ENCODE measurements at places on chromosomes 13 and 19.

DNA sequence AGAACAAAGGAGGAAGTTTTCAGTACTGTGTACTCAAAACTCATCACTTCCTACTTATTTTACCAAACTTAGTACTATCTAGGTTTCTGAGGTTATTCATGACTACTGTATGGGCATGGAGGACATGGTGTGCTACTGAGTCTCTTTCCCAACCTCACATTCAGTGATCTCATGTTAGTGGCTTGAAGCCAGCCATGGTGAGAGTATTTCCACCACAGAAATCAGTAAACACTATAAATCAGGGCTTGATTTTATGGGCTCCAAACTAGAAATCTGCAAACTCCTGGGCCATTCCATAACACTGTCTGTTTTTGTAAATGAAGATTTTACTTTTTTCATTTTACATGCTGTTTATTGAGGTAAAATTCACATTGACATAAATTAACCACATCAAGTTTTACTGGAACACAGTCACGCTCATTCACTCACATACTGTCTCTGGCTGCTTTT lies 19.7 kb downstream of the MED26 start:
- H3K4me3 ChIP-seq: no peak overlapping the region
- H3K27ac ChIP-seq: no peak overlapping the region
- peaks cover 6% of the 10 kb centered on the region for H3K36me3 ChIP-seq
- H3K4me1 ChIP-seq: peaks cover 35% of the 10 kb centered on the region
- no peaks in the 10 kb centered on the region for H3K27me3 ChIP-seq

DNA sequence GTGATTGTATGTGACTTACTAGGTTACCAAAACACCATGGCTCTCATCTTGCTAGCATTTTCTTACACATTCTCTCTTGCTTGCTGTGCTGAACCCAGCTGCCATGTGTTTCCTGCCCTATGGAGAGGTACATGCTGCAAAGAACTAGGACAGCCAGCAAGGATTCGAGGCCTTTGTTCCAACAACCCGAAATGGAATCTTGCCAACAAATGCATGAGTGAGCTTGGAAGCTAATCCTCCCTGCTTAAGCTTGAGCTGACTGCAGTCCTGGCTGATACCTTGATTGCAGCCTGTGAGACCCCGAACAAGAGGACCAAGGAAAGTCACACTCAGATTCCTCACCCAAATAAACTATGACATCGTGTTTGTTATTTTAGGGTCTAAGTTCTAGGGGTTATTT lies 651.2 kb downstream of the SLITRK6 start:
- no peak overlapping the region for H3K4me3 ChIP-seq
- no peaks in the 10 kb centered on the region for H3K36me3 ChIP-seq
- no peak for DNase-seq
- no peaks in the 10 kb centered on the region for H3K27me3 ChIP-seq
- no peaks in the 10 kb centered on the region for H3K4me1 ChIP-seq
- H3K27ac ChIP-seq: no peak overlapping the region

DNA sequence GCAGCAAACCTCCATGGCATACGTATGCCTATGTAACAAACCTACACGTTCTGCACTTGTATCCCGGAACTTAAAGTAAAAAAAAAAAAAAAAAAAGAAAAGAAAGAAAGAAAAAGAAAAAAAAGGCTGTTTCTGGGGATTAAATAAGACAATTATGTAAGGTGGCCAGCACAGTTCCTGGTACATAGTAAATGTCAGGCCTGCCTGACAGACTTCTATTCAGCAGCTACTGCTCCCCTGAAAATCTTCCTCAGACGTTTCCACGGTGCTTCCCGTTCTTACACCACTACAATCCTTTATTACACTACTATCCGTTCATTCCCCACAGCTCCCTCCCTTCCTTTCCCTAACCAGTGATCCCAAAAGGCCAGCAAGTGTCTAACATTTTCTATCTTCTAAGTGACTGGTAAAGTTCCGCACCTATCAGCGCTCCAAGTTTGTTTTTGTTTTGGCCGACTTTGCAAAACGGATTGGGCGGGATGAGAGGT lies 636 bp upstream of the RB1 start:
- peak overlapping the region; percentile 99 for H3K27ac ChIP-seq
- no peaks in the 10 kb centered on the region for H3K36me3 ChIP-seq
- no peak for DNase-seq
- H3K4me3 ChIP-seq: peak overlapping the region; percentile 98
- peaks cover 11% of the 10 kb centered on the region for H3K4me1 ChIP-seq
- no peaks in the 10 kb centered on the region for H3K27me3 ChIP-seq

DNA sequence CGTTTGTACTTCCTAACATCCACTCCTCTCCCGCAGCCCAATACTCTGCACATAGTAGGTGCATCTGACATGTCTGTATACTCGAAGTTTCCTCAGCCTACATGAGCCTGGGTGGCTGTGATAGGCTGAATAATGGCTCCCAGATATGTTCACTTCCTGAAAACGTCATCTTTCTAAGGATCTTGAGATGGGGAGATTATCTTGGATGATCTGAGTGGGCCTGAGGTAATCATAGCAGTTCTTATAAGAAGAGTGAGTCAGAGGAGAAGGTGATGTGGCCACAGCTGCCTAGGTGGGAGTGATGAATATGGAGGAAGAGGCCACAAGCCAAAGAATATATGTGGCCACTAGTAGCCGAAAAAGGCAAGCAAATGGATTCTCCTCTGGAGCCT lies 84.2 kb downstream of the AKAP11 start:
- peaks cover 29% of the 10 kb centered on the region for H3K4me1 ChIP-seq
- no peak for DNase-seq
- peak overlapping the region; percentile 12 for H3K27ac ChIP-seq
- no peak overlapping the region for H3K4me3 ChIP-seq
- no peaks in the 10 kb centered on the region for H3K27me3 ChIP-seq

- no peak for DNase-seq
- no peaks in the 10 kb centered on the region for H3K36me3 ChIP-seq
- no peaks in the 10 kb centered on the region for H3K27me3 ChIP-seq
- H3K4me3 ChIP-seq: no peak overlapping the region
- H3K4me1 ChIP-seq: no peaks in the 10 kb centered on the region
These were observed 61.6 kb upstream of the SGCG start for GRCh38 chr13:23119131-23119530.

DNA sequence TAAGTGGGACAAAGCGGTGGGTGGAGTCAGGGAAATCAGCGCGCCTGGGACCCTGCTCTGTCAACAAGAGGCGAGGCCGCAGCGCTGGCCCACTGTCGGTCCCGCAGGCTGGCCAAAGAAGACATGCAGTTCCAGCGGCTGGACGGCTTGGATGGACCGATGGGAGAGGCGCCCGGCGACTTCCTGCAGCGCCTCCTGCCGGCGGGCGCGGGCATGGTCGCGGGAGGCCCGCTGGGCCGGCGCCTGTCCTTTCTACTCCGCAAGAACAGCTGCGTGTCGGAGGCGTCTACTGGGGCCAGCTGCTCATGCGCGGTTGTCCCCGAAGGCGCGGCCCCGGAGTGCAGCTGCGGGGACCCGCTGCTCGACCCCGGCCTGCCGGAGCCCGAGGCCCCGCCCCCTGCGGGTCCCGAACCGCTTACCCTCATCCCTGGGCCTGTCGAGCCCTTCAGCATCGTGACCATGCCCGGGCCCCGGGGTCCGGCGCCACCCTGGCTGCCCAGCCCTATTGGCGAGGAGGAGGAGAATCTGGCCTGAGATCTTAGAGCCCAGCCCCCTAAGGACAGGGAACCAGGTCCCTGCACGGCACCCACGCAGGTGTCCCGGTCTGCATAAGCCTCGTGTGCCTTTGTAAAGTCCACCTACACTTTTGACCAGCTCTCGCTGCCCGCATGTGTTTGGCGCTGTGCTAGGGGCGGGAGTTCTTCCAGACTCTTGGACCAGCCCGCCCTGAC lies 6.1 kb downstream of the BEST2 start:
- peaks cover 47% of the 10 kb centered on the region for H3K27me3 ChIP-seq
- H3K4me3 ChIP-seq: peak overlapping the region; percentile 51
- peak; percentile 15 for DNase-seq
- no peak overlapping the region for H3K27ac ChIP-seq

DNA sequence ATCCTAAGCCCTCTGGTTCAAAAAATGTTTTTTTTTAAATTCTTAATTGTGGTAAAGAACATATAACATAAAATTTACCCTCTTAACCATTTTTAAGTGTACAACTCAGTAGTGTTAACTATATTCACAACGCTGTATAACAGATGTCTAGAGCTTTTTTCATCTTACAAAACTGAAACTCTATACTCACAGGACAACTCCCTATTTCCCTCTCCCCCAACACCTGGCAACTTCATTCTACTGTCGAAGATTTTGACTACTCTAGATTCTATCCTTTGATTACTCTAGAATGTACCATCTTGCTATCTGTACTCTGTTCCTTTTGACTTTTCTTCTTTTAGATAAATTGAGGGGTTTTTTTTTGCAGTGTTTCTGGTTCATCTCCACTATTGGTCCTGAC lies 200.4 kb downstream of the KLF12 start:
- peaks cover 14% of the 10 kb centered on the region for H3K4me1 ChIP-seq
- H3K36me3 ChIP-seq: no peaks in the 10 kb centered on the region
- DNase-seq: no peak
- H3K27me3 ChIP-seq: no peaks in the 10 kb centered on the region
- no peak overlapping the region for H3K4me3 ChIP-seq

GRCh38 chr19:7722231-7722651 lies 9.7 kb downstream of the CLEC4G start:
- H3K4me1 ChIP-seq: no peaks in the 10 kb centered on the region
- no peak overlapping the region for H3K27ac ChIP-seq
- H3K4me3 ChIP-seq: no peak overlapping the region
- no peaks in the 10 kb centered on the region for H3K27me3 ChIP-seq

DNA sequence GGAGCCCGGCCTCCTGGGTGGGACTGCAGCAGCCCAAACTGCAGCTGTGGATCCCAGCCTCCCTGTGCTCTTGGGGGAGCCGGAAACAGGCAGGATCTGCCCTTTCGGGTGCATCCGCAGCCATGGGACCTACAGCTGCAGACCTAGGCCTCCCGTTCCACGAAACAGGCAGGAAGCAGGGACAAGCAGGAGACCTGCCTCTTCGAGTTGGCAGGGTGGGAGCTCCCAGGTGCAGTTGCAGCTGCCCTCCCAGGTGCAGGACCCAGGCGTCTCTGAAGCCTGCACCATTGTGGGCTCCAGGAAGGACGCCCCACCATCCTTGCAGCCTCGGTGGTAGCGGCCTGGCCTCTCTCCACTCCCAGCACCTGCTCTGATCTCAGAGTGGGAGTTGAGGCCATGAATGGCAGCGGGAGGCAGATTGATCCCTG lies 189.0 kb upstream of the KLHL1 start:
- no peaks in the 10 kb centered on the region for H3K36me3 ChIP-seq
- no peak overlapping the region for H3K4me3 ChIP-seq
- no peaks in the 10 kb centered on the region for H3K4me1 ChIP-seq
- no peak overlapping the region for H3K27ac ChIP-seq
- H3K27me3 ChIP-seq: no peaks in the 10 kb centered on the region
- no peak for DNase-seq

- H3K4me3 ChIP-seq: peak within 1 kb of the TSS; percentile 97
- no peaks in the 10 kb centered on the region for H3K36me3 ChIP-seq
- no peaks in the 10 kb centered on the region for H3K27me3 ChIP-seq
- H3K27ac ChIP-seq: peak within 1 kb of the TSS; percentile 100
- H3K4me1 ChIP-seq: peaks cover 48% of the 10 kb centered on the region
These were observed at the start of gene CALM3 for GRCh38 chr19:46601318-46602224. Gene CALM3, plus strand, starts transcription at chr19:46601330. Its CDS starts 105 bp downstream, at chr19:46601435.

DNA sequence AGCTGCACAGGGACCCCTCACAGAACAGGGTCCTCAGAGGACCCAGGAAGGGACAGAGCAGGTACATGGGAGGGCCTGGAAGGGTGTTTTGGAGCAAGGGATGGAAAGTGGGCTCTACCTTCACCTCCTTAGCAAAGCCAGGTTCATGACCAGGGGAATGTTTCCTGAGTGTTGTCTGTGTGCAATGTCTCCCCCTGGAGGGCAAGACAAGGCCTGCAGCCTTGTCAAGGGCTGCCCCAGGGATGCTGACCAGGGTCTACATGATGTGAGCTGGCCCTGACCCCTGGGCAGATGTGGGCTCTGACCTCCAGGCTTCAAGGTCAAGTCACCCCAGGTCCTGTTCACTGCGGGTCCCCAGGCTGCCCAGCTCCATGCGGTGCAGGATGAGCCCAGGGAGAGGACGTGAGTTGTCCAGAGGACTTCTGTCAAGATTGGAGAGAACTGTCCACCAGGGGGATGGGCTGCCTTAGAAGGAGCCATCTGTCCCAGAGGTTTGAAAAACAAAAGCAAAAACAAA lies 1.0 kb upstream of the CEACAM1 start:
- peak overlapping the region; percentile 48 for H3K27ac ChIP-seq
- H3K36me3 ChIP-seq: no peaks in the 10 kb centered on the region
- peak; percentile 59 for DNase-seq
- H3K4me3 ChIP-seq: peak overlapping the region; percentile 40

- H3K27ac ChIP-seq: no peak within 1 kb of the TSS
- H3K36me3 ChIP-seq: no peaks in the 10 kb centered on the region
- H3K27me3 ChIP-seq: peaks cover 39% of the 10 kb centered on the region
- no peak for DNase-seq
- no peaks in the 10 kb centered on the region for H3K4me1 ChIP-seq
These were observed at the start of gene KL for GRCh38 chr13:33016414-33017322. Gene KL, plus strand, starts transcription at chr13:33016423. Its CDS starts 18 bp downstream, at chr13:33016441.

DNA sequence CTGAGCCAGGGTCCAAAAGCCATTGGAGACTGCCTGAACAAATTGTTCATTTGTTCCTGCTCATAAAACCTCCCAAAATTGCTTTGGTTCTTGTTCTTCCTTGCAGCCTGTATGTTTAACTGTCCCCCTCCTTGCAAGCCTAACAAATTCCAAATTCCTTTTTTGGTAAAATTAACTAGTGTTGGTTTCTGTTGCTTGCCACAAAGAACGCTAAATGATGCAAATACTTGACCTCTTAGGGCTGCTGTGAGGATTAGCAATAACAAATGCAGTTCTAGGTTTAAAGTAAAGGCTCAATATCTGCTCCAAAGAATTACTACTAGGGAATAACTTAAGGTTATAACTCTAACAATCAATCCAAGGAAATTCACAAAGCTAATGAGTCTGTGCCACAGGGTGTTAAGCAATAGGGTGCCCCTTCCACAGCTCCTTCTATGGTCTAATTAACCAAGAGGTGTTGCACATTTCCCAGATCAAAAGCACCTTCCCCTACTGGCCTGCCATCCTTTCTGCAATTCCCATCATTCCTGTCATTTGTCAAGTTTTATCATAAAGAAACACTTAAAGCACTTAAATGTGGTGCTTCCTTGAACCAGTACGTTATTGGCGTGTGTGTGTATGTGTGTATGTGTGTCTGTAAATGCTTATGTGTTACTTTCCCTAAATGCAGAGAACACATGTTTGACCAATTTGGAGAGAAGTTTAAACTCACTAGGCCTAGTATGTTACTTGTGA lies 110.2 kb downstream of the RAP2A start:
- peaks cover 4% of the 10 kb centered on the region for H3K4me1 ChIP-seq
- no peaks in the 10 kb centered on the region for H3K27me3 ChIP-seq
- H3K4me3 ChIP-seq: no peak overlapping the region
- no peaks in the 10 kb centered on the region for H3K36me3 ChIP-seq
- DNase-seq: no peak
- H3K27ac ChIP-seq: no peak overlapping the region

DNA sequence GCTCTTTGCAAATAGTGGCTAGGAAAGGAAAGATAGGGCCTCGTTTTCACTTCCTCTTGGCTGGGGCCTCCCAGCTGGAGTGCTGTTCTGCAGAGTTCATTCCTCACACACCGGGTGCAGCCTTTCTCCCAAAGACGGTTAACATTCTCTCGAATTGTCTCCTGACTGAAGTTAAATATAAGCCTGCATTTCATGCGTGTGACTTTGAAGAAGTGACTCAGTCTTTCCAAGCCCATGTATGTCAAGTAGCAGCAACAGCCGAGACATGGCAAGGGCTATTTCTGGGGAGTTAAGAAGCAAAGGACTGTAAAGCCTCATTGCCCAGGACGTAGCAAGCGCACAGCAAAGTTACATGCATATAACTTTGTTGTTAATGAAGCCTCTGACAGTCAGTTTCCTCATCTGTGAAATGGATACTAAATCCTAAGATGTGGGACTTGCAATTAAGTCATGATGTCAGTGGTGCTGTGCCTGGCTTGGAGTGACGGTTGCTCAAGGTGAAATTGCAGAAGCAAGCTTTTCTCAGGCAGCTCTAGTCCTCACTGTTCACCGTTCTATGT lies 502.4 kb downstream of the MYO16 start:
- H3K4me3 ChIP-seq: no peak overlapping the region
- H3K27me3 ChIP-seq: peaks cover 2% of the 10 kb centered on the region
- H3K36me3 ChIP-seq: no peaks in the 10 kb centered on the region
- DNase-seq: no peak

Data from T-cell (primary cell).